ENCODE measurements at places on chromosomes 1 and 21. TPM values are rescaled to one million over a fixed set of nuclear protein-coding genes. Genes with fewer than 3 reads are reported as not detected.
A peak's percentile ranks its signal among the peaks of the same experiment; 100 is the strongest.

The RHD gene
- 0.69 TPM for polyA plus RNA-seq

The CYP4X1 gene
- 3.1 TPM for polyA plus RNA-seq

The RPL22 gene
- polyA plus RNA-seq: 665 TPM

The RNF186 gene
- polyA plus RNA-seq: not detected

DNA sequence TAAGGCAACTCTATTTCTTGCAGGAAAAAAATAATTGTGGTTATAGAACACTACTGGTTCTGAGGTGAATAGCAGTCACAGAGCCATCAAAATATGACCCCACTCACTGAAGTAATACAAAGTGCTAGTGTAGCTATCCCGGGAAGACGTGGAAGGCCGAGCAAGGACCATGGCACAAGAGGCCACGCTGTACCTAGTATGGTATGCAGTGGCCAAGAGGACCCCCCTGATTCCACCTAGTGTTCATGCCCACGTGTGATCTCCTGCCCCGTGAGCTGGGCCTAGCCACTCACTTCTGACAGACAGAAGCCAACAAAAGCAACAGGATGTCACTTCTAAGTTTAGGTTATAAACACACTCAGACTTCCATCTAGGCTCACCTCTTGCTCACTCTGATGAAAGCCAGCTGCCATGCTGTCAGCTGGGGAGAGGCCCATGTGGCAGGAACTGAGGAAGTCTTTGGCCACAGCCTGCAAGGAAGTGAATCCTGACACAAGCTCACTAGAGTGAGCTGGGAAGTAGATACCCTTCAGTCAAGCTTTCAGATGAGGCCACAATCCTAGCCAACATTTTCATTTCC, 21.7 kb upstream of the LSS start:
- no peak for DNase-seq

- no peak for DNase-seq
These were observed 11.7 kb downstream of the SLC19A1 start for GRCh38 chr21:45530423-45531113.

DNA sequence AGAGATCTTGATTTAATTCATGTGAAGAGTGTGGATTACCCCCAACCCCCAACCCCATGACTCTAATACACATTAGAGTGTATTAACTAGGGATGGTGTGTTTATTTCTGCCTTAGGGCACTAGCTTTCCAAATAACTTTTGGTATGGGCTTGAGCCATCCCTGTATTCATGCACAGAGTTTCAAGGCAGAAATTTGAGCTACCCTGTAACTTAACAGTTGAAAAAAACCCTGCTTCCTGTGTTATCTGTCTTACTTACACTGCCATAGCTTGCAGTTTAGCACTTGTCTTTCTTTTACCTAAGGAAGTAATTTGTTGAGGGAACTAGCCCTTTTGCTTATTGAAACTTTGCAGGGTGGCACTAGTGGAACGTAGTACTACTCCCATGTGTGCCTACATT, 6.3 kb downstream of the SRSF11 start:
- no peak for DNase-seq

DNA sequence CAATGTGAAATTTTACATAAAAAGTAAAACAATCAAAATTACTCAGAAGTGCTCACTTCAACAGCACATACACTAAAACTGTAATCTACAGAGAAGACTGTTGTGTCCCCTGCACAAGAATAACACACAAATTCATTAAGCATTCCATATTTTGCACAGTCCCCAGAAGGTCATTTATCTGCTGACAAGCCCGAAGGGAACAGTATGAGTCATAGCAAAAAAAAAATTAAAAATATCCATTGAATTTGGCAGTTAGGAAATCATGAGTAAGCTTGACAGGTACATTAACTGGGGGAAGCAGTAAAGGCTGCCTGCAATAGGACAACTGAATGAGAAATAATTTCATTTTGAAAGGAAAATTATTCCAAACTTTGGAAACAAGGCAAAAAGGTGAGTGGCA, 3.3 kb upstream of the CACYBP start:
- no peak for DNase-seq

DNA sequence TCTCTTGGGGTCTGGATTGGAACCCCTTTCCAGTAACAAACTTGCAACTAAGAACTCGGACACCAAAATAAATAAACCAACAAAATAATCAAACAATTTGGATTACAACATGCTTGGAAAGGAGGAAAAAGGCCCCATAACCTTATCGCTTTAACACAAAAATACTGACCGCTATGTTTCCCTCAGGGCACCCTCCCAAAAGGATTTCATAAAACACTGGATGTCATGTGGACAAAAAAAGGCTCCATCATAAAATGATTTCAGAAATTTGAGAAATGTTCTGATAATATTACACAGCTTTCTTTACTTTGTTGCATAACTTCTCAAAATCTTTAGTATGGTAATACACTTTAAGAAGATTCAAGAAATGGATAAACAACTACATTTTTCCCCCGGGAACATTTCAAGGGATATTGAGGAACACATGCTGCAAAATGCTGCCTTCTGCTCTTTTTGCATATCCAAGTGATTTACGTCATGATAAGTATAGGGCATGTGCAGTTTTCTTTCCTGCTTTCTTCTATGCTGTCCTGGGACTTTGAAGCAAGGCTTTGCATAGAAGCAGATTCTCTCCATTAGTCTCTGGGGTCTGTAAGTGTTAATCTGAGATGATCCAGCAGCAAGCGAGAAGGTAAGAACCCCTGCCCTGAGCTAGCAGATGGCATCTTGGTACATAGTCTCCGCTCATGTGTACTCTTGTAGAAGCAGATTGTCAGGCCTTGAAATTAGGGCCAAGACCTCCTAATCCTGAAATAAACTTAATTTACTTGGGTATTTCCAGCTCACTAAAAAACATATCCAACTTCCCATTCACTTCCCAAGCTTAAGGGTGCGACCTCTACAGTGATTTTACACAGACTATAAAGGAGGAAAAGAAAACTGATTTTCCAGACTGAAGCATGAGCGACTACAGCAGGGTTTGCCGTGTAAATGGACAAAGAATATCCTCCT, 85.5 kb upstream of the KIAA0040 start:
- DNase-seq: no peak

DNA sequence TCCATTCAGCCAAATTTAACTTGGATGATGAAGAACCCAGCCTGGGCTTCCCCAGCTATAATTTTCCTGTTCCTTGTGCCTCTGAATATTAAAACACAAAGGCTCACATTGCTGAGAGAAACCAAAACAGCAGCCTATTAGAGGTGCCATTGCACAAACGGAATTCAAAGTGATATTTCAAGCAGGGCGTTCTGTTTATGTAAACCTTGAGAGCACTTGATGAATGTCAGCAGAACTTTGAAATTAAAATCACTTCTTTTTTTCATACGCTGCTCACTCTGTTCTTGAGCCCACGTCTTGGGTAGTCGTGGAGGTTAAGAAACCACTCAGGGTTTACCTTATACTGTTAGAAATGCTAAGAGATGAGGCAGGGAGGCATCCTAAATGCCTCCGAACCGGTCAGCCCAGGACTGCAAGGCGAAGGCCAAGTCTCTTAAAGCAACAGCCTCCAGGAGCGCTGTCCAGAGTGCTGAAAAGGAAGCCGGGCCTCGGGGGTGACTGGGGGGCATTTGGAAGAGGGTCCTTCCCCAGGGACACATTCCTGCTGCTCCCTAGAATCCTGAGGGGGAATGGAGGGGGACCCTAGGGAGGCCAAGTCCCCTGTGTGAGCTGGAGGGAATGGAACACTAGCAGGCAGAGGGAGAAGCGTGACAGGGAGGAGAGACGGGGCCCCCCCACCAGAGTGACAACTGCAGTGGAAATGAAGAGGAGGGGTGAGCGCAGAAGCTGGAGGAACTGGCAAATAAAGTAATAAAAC, 154.8 kb upstream of the VAMP3 start:
- peak; percentile 49 for DNase-seq

DNA sequence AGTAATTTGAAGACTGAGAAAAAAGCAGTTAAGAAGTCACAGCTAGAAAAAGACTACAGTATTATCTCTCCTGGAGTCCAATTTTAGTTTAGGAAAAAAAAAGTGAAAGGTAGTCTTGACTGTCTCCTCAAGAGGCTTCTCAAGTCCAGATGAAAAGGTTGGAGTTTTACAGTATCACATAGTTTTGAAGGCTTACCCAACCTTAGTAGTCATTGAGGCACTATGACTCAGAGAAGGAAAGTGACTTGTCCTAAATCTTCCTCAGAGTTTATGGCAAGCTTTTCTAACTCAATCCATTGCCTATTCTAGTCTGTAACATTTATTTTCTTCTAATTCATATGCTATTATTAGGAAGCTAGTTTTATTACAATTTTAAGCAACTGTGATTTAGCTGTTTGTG, 174.9 kb downstream of the DPYD start:
- no peak for DNase-seq

DNA sequence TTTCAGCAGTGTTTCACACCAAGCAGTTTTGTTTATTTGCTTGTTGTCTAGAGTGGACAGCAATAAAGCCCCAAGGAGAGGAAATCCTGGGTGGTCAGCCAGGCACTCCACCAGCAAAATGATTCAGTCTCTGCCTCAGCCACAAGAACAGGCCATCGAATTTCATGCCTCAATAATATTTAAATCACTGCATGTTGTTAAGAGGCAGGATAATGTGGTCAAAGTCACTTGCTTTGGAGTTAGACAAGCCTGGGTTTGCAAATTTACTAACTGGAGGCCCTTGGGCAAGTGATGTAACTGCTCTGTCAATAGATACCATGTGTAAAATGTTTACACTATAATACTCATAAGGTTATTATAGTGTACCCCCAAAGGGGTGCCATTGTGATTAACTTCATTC, 349.6 kb downstream of the LMO4 start:
- DNase-seq: no peak

- peak; percentile 93 for DNase-seq
These were observed 386.2 kb upstream of the ADGRL2 start for GRCh38 chr1:81414488-81415015.

DNA sequence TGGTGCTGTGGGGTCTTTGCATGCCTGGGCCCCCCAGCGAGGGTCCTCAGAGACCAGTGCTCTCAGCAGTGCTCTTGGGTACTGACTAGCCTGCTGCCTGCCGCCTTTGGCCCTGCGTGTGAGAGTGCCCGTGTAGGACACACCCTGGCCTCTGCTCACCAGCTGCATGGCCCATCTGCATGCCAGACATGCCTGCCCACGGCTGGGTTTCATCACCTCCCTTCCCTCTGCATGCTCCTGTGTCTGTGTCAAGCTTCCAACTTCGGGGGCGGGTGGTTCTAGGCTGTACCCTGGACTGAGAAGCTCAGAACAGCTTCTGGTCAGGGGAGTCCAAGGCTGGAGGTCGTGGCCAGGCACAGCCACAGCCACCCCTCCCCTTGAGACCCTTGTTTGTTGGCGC, 56.9 kb downstream of the PTPRF start:
- DNase-seq: no peak

- DNase-seq: no peak
These were observed 595.9 kb downstream of the AJAP1 start for GRCh38 chr1:5250336-5250735.
